Activated naive CD8-positive, alpha-beta T cell treated with anti-CD3 and anti-CD28 coated beads, Interleukin-2, amount 10 ng/mL, durations not matched to agents 7 days and 5 days (primary cell): ENCODE measurements at places on chromosomes 3 and 15.

DNA sequence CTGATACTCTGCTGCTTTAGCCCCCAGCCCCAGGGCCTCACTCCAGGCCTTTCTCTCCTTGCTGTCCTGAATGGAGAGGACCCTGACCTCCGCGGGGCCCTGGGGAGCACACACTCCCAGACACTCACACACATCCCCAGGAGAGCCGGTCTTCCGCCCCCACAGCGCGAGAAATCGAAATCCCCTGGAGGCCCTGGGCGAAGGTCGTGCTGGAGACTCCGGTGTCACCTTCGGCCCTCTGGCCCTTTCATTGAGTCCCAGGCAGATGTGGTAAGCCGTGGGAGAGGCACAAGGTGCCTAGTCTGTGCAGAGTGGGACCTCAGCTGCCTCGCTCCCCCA lies 848 bp upstream of the GOLGA8B start:
- no peak for DNase-seq

DNA sequence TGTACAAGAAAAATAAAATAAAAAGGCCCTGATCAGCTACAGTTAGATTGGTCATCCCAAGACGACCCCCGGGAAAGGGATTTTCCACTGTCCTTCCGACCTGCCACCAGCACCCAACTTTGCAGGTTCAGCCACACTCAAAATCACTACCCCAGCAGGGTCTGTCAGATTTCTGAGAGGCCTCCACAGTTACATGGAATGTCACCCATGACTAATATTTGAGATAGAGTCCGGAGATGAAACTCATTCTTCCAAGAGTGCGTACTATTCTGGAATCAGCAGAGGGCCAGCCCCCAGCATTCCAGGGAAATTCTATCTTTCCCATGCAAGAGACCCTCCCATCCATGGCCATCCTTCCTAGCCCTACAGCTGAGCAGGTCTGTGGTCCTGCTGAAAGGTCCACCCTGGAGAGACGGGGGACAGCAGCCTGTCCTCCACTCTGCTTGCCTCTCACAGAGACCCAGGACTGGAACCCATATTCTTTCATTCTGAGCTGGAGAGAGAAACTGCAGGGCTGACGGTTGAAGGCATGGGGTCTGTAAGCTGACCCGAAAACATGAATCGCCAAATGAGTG lies 5.8 kb downstream of the LIPC start:
- no peak for DNase-seq

DNA sequence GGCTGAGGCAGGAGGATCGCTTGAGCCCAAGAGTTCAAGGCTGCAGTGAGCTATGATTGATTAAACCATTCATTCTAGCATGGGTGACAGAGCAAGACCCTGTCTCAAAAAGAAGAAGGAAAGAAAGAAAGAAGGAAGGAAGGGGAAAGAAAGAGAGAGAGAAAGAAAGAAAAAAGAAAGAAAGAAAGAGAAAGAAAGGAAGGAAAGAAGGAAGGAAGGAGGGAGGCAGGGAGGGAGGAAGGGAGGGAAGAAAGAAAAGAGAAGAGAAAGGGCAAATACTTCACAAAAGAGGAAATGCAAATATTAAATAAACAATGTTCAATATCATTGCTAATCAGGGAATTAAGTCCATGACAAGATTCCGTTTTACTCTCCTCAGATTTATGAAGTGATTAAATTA lies 4.0 kb upstream of the KIF7 start:
- DNase-seq: no peak

DNA sequence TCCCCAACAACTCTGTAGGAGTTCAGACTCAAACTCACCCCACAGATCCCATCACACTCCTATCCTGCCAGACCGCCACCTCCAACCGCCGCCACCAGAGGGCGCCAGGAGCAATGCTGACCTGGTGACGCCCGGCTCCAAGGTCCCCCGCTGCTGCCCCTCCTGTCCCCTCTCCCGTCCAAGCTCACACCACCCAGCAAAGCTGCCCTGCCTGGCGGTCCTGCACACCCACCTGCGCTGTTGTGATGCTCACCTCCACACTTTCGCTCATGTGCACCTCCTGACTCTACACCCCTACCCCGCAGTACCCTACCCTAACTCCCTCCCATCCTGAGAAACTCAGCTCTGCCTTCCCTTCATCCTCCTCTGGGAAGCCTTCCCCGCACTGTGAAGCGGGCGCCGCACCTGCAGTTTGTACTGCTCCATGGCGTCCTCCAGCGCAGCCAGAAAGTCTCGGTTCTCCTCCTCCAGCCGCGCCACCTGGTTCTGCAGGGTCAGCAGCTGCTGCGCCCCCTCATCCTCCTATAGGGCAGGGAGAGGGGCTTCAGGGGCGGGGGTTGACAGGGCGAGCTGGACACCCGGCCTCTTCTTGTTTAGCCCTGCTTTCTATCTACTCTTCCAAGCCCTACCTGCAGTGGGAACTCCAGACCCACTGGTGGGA lies 7.9 kb downstream of the KIF7 start:
- peak; percentile 82 for DNase-seq

- DNase-seq: no peak
These were observed 61.1 kb upstream of the UNC13C start for GRCh38 chr15:53917109-53917508.

DNA sequence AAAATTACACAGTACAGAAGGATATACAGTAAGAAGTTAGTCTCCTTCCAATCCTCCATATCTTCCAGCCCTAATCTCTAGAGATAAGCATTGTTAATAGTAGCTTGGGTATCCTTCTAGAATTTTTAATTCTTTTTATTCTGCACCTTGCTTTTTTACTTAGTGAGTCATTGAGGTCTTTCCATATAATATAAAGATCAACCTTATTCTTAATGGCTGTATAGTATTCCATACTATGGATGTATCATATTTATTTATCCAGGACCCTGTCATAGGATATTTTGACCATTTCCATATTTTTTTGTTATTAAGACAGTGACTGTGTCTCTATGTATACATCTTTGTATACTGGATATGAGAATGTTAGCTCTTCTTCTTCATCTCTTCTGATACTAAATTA lies 36.3 kb upstream of the SKOR1 start:
- DNase-seq: no peak

DNA sequence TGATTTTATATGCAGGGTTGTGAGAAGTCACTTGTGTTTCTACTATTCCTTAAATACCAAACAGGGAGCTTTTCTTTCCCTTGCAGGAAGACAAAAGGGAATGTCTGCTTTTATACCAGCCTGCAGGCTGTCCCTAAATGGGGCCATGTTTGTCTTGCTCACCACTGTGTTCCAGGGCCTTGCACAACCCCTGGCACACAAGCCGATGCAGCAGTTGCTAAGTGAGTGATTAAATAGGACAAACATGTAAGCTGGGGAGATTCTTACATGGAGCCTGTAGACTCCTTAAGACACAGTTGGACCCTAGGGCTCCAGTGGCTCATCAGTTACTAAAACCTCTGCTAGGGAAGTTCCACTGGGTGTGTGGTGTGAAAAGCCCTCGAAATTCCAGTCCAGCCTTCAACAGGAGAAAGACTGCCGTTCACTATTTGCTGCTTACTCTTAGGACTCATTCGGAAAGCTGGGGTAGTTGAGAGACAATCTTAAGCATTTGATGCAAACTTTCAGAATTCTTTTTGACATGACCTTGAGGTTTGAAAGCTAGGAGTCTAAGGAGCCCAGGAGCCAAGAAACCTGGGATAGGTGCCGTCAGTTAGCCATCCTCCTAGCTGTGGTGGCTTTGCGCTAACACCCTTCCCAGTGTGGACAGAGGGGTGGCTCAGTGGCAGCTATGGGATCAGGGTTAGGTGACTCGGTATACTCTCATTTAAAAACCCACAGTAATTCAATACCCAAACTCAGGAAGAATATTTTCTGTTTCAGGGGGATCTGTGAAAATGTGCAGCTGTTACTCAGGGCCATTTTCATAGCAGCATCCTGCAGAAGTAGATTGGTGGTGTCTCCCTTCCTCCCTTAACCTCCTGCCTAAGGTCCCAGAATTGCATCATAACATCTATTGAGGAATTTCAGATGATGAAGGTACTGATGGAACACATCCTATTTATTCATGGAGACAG lies 39.1 kb downstream of the SYNM start:
- no peak for DNase-seq

GRCh38 chr15:82970696-82971095 lies 15.3 kb upstream of the RAMAC start:
- DNase-seq: no peak

- DNase-seq: no peak
These were observed 166.7 kb downstream of the SLCO3A1 start for GRCh38 chr15:92020207-92020606.

DNA sequence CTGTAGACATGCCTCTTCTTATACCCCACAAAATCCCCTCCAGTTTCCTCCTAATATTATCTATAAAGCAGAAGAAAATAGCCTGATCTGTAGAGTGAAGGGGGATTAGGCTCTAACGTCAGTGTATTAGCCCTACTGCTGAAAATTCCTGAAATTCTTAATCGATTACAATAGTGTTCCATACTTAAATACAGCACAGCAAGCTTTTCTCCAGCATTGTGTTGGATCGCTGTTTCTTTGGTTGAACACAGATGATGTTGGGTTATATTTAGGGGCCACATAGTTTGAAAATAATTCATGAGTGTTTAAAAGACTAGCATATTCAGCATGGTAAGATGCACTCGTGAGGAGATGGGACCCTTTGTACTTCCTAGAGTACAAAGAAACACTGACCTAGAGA lies 52.5 kb downstream of the PIAS1 start:
- no peak for DNase-seq

DNA sequence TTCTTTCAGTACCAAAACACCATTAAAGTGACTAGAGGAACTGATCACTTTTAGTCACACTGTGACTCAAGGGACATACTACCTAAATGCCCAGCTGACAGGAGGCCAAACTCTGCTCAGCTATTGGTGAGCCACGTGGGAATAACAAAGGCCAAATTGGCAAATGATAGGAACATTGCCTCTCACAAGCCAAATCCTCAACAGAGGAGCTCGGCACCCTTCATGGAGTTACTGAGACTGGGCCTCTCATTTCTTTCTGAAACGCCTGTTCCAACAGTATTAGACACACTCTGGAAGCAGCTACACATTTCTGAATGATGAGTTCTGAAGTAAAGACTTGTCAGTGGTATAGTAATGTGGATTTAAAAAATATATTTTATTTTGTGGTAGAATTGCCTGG lies 166.0 kb upstream of the COL8A1 start:
- DNase-seq: no peak

- DNase-seq: no peak
These were observed 10.0 kb downstream of the DUSP7 start for GRCh38 chr3:52046186-52046901.

GRCh38 chr3:51297333-51297732 lies 87.8 kb upstream of the MANF start:
- DNase-seq: no peak

DNA sequence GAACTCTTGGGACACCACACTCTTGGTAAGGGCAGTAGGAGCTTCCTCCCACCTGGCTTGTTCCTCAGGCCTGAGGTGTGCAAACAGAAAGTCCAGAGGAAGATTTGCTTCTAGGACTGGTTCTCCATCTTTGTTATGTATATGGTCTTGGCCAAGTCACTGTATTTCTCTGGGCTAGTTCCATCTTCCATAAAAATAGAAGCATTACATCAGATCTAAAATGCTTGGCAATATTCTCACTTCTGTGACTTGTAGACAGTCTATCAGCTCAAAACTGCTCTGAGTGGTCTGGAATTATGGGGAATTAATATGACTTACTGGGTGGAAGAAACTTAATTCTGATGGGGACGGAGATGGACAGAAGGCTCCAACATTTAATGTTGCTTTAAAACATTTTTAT lies 55.2 kb downstream of the TMEM108 start:
- no peak for DNase-seq

DNA sequence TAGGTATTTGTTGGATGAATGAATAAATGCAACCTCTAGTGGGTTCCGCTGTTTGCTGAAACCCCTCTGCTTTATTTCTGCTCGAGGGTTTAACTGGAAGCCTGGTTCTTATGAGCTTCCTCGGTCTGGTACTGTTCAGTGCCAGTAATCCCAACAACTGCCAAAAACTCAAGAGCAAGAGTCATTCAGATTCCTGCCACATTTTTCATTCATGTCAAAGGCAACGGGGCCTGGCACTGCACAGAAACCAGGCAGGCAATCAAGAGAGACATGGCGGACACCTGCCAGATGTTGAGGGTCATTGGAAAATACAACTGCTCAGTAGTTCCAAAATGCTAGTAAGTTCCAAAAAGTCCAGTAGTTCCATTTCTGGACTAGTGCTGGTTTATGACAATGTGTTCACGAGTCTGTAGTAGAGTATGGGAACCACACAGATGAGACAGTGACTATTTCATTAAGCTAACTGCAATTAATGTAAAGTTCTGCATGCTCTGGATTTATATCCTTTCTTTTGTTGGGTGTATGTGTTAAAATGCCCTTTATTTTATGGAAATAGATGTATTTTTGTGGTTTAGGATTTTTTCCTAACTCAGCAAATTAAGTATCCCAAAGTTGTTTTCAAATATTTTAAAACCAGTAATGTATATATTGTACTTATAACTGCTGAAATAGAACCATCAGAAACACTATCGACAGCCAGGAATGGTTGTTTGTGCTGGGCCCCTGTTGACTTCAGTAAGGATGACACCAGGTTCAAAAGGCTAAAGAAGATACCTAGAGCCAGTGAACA lies 22.7 kb upstream of the TMEM41A start:
- no peak for DNase-seq

- peak; percentile 71 for DNase-seq
These were observed 1.2 kb downstream of the GP5 start for GRCh38 chr3:194397757-194398312.

DNA sequence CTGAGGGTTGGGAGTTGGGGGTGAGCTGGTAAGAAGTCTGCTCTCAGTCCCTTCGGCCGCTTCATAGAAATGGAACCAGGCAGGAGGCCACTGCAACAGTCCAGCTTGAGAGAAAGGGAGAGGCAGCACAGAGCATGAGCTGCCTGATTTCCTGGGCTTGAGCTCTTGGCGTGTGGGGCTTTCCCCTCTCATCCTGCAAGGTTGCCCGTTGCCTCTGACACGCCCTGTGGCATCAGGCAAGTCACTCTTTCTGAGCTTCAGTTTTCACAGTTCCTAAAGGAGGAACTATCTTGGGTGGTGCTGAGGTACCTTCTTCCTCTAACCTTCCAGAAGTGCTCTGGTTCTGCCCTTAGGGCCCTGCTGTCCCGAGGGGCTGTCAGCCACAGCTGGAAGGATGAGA lies 4.9 kb downstream of the MESP2 start:
- DNase-seq: no peak

GRCh38 chr3:118641608-118642007 lies 393.0 kb downstream of the IGSF11 start:
- no peak for DNase-seq

- no peak for DNase-seq
These were observed 48.1 kb upstream of the MAP4 start for GRCh38 chr3:48064292-48064829.

- no peak for DNase-seq
These were observed 48.8 kb downstream of the GTPBP8 start for GRCh38 chr3:113039546-113039945.

- no peak for DNase-seq
These were observed 192.3 kb downstream of the THRB start for GRCh38 chr3:24302396-24302795.
